Activated T-helper 1 cell treated with Interleukin-2 at 50 U/mL for 16 hours (primary cell): ENCODE measurements at places on chromosomes 16 and 17.
A peak's percentile ranks its signal among the peaks of the same experiment; 100 is the strongest.

DNA sequence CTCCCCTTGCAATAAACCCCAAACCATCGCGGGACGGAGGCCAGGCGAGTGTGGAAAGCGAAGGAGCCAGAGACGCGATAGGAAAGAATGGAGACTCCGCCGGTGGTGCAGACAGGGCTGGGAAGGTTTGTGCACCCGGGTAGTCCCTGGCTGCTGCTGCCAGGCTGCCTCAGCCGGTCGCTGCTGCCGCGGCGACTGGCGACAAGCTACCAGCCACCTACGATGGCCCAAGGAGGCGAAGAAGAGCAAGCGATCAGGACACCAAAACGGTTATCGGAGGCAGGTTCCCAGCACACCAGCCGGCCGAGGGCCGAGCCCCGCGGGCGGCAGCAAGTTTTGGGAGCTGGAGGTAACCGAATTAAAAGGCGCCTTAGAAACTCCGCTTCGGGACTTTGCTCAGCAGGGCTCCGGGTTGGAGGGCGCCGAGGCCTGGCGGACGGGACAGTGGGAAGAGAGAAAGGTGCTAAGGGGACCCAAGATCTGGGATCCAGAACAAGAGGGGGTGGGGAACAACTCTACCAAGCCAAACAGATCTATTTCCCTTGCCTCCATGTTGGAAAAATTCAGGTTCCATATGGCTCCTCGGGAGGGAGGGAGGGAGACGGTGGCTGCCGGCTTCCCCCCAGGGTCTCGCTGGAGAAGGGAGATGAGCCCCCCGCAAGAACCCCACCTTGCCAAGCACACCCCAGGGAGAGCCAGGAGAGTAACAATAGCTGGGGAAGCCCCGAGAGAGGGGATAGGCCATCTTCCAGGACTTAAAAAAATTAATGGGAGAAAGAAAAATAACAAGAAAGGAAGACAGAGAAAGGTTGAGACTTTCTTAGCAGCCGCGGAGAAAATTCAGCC, 9.7 kb upstream of the HOXB2 start:
- no peak for DNase-seq

GRCh38 chr16:52265446-52265861, 281.5 kb downstream of the TOX3 start:
- DNase-seq = no peak

DNA sequence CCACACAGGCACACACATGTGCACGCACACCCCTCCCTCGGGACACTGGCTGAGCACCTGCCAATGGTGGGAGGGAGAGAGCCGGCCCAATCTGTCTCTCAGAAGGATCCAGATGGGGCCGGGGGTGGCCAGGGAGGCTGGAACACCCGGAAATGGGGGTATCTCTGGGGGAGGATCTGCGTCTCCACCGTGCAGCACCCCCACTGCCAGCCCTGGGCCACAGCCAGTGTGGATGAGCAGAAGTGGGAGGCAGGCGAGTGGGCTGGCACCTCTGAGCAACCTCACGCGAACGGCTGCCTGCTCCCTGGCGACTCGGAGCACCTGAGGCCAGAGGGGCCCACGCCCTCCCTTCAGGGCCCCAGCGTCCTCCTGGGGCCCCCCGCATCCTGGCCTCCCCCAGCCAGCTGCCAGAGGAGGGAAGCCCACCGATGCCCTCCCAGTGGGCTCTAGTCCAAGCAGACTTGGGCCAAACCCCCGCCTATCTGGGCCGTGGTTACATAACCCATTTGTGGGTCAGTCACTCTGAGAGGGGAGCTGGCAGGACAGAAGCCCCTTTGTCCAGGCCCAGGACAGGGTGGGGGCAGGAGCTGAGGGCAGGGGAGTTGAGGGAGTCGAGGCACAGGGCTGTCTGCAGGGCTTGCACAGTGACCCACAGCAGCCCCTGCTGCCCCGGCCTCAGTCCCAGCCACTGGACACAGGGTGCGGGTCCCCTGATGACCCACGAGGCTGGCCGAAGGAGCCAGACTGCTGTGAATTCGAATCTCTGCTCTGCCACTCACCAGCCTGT, 5.6 kb downstream of the CASKIN1 start:
- DNase-seq = no peak

DNA sequence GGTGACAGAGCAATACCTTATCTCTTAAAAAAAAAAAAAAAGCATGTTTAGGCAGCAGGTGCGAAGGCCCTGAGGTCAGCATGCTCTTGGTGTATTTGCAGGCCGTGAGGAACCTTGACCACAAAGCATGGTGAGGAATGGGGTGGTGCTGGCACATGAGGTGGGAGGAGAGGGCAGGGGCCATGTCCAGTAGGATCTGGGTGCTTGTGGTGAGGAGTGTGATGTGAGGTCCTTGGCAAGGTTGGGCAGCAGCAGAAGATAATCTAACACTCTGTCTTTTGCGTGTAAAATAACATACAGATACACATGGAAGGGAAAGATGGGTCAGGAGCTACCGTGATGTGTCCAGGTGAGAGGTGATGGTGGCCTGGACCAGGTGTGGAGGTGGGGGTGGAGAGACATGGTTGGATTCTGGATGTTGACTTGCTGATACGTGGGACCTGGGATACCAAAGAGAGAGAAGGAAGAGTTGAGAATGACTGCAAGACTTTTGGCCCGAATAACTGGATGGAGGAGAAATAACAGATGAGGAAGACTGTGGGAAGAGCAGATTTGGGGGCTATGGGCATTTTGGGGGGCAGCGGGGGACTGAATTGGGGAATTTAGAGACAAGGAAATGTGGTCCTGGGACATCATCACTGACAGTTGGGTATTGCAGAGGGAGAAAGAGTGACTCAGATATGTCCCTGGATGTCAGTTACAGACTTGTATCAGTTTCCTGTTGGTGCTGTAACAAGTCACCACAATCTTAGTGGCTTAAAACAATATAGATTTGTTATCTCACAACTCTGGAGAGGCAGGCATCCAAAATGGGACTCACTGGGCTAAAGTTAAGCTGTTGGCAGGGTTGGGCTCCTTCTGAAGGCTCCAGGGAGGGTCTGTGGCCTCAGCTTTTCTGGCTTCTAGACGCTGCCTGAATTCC, 274.9 kb downstream of the HAPSTR1 start:
- no peak for DNase-seq

DNA sequence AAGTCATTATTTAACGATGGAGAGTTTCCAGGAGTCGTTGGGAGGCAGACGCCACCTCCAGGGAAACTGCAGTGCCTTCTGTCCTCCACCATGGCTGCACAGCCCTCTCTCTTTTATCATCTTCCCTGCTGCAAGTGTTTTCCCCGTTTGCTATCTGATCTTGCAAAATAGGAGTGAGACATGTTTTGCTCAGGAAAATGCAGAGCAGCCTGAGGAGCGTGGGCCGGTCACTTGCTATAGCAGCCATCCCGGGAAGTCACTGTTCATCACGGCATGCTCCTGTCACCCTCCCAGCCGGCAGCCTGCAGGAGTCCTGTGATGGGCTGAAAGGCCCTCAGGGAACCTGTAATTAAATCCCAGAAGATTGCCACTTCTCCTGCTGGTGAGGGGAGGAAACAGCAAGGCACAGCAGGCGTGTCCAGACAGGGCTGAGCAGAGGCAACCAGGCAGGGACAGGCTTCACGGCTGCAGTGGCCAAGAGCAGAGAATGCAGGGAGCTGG, 143.1 kb downstream of the GSG1L start:
- no peak for DNase-seq

GRCh38 chr17:50152736-50153135, 2.3 kb upstream of the PPP1R9B start:
- DNase-seq = no peak

DNA sequence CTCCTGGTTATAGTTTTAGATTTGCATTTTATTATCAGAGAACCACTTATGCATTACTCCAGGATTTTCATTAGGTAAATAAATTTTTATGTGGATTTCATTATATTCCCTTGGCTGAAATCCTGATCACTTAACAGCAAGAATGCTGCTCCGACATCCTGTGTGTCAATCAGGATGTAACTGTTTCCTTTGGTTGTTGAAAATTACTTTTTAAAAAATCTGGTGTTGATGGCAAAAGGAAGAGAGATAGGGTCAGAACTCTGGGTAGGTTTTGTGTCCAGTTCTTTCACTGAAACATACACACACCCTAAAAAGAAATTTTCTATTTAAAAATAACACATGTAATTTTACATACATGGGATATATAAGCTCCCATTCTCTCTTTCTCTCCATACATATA, 30.9 kb downstream of the ZNF423 start:
- DNase-seq = no peak

DNA sequence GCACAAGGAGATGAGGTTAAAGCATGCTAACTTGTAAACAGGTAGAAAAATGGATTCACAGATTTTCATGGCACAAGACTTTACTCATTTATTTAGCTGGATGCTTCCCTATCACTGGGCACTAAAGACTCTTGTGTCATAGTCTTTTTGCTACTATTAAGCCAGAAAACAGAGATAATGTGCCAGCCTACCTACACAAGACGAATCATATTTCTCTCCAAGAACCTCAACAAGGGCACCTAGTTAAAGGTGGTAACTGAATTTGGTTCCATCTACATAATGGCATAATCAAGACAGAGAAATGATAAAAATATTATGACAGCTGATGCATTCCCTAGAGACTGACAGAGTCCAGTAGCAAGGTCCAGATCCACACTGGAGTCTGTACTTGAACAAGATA, 3.8 kb downstream of the NACA2 start:
- no peak for DNase-seq

DNA sequence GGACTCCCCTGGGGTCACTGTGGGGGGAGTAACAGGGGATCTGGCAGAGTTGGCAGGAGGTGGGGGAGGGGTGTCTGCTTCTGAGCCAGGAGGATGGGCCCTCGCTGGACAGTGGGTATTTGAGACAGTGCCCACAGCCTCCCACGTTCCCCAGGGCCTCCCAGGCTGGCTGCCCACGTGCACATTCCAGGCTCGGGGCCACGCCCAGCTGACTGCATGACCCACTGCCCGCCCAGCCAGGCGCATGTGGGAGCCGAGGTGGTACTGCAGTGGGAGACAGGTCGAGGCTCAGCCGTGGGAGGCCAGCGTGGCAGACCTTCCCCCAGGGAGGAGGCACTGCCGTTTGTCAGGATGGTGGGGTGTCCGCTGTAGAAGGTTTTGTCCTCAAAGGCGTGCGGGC, 38.8 kb downstream of the BAHCC1 start:
- no peak for DNase-seq

- DNase-seq = no peak
Measured at GRCh38 chr16:47644661-47645060, 183.5 kb downstream of the PHKB start.

DNA sequence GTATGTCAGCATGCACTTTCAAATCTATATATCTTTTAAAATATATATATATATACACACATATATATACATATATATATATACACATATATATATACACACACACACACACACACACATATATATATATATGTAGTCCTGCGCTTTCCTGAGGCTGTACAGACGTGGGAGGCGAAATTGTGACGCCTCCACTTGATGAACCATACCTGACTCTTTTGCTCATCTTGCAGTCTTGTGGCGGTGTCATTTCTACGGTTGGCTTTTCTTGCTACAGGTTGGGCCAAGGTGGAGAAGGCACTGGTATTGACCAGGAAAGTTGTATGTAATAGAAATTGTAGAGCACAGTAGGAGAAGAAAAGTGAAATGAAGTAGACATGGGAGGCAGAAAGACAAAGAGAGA, 88.2 kb downstream of the RBFOX1 start:
- DNase-seq = no peak

DNA sequence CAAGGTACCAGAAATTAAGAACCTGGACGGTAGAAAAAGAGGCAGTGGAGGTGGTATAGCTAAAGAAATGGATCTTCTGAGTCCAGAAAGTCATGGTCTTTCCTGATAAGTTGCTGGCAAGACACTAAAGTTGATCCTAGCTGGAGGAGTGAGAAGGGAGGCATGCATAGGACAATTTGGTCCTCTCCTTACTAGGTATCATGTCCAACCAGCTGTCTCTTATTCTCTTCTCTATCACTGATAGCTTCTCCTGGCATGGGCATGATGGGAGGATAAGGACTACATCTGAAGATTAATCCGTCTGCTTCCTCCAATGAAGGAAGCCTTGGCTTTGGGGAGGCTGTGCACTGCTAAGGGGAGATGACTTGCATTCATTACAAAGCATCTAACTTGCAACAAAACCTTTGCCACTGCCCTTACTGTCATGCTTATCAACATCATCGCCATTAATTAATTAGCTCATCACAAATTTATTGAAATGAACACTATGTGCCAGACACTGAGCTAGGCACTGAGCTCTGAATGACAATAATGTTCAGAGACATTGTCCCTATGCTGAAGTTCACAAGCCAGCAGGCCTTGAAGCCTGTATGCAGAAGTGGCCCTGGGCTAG, 3.1 kb upstream of the FAM117A start:
- no peak for DNase-seq

DNA sequence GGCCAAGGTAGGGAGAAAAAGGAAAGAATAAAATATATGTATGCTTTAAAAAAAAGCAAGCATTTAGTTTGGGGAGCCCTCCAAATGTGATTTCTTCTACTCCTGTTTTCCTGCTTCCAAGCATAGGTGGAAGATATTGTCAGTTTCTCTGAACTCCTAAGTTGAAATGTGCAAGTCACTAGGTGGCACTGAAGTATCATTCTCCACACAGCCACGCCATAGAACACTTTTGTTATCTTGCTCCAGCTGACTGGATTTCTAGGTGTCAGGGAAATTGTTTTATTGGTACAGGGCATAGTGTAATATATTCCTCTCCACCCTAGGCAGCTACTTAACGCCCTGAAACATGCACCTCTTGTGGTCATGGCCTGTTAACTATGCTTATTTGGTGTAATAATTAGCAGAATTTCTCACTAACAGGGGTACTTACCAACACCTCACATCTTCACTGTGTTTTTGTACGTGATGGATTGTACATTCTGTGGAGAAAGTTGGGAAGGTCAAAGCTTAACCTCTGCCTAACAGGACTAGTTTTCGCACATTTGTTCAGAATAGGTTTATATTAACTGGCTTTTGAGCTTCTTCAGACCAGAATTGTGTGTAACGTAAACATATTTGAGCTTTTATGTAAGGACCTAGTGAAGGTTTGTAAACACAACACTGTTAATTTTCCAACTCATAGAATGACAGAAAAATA, 69.3 kb downstream of the FTO start:
- no peak for DNase-seq

DNA sequence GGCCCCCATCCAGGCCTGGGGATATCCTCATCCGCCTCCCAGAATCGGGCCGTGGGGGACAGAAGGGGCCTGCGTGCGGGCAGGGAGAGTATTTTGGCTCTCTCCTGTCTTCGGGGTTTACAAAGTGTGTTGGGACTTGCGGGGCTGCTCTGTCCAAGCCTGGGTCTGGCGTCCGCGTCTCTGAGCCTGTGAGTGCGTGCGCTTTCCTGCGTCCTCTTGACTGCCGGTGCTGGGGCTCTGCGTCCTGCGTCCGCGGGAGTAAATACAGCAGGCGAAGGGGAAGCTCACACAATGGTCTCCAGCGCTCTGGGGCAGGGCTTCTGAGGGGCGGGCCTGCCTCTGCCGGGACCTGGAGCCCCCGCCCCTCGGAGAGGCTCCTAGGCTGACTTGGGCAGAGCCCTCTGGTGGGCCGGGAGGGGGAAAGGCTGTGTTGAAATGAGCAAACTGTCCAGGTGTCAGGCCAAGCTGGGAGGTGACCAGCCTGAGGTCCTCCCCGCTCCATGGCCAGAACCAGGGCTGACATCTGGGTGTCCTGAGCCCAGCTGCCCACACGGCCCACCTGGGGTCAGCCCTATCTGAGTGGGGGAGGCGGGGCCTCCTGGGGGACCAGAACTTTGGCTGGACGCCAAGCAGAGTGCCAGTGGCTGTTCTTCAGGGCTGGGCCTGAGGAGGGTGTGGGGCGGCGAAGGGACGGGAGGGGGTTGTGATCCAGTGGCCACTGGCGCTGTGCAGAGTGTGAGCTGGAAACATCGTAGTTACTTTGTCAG, 233.6 kb downstream of the SEC14L1 start:
- DNase-seq = peak; percentile 69
